ENCODE measurements at places on chromosomes 13 and 19.

DNA sequence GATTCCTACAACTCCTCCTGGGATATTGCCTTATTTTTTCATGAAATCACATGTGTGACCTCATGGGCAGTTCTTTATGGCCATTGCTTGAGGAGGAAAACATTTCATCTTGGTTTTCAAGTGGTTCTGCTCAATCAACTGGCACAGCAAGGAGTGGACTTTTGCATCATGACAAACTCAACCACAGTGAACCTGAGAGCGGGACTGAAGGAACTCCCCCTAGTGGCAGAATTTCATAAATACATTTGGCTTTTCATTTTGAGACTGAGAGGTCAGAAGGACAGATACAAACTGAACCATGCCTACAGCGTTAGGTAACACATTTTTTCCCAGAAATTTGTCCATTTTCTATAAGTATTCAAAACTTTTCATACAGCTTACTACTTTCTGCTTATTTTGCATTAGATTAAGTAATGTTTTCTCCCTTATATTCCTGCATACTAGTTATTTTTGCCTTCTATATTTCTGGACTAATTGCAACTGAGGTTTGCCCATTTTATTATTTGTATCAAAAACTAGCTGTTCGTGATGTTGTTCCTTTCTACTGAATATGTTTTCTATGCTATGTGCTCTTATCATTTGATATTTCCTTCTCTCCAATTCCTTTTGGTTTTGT is 13.4 kb upstream of the SIGLEC12 start:
- no peak overlapping the region for H3K4me3 ChIP-seq
- DNase-seq, result no peak
- no peaks in the 10 kb centered on the region for H3K36me3 ChIP-seq
- H3K27me3 ChIP-seq, result no peaks in the 10 kb centered on the region
- H3K4me1 ChIP-seq, result no peaks in the 10 kb centered on the region

DNA sequence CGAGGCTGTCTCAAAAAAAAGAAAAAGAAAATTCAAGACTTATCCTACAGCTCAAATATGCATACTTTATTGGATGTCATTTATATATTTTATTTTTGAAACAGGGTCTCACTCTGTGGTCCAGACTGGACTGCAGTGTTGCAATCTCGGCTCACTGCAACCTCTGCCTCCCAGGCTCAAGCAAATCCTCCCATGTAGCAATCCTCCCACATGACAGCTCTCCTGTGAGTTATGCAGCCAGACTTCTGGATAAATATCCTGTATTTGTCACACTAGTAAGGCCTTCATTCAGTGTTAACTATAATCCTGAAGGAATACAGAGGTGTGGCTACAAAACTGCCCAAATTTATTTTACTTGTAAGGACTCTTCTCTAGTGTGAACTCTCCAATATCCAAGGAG is 7.2 kb downstream of the ZNF552 start:
- H3K27me3 ChIP-seq, result no peaks in the 10 kb centered on the region
- no peak overlapping the region for H3K4me3 ChIP-seq
- DNase-seq, result no peak
- H3K36me3 ChIP-seq, result peaks cover 26% of the 10 kb centered on the region
- H3K27ac ChIP-seq, result no peak overlapping the region
- H3K4me1 ChIP-seq, result peaks cover 3% of the 10 kb centered on the region

- DNase-seq, result no peak
- H3K27me3 ChIP-seq, result no peaks in the 10 kb centered on the region
- peaks cover 58% of the 10 kb centered on the region for H3K36me3 ChIP-seq
- H3K27ac ChIP-seq, result no peak overlapping the region
- no peaks in the 10 kb centered on the region for H3K4me1 ChIP-seq
These were observed 25.1 kb downstream of the DOT1L start for GRCh38 chr19:2188708-2189385.

GRCh38 chr13:95155504-95155903 is 145.7 kb downstream of the ABCC4 start:
- H3K4me3 ChIP-seq, result no peak overlapping the region
- no peak for DNase-seq
- H3K36me3 ChIP-seq, result no peaks in the 10 kb centered on the region
- no peaks in the 10 kb centered on the region for H3K27me3 ChIP-seq
- H3K27ac ChIP-seq, result no peak overlapping the region

GRCh38 chr13:110118106-110118505 is 188.9 kb downstream of the COL4A1 start:
- no peaks in the 10 kb centered on the region for H3K36me3 ChIP-seq
- peaks cover 6% of the 10 kb centered on the region for H3K27me3 ChIP-seq
- H3K4me1 ChIP-seq, result no peaks in the 10 kb centered on the region

DNA sequence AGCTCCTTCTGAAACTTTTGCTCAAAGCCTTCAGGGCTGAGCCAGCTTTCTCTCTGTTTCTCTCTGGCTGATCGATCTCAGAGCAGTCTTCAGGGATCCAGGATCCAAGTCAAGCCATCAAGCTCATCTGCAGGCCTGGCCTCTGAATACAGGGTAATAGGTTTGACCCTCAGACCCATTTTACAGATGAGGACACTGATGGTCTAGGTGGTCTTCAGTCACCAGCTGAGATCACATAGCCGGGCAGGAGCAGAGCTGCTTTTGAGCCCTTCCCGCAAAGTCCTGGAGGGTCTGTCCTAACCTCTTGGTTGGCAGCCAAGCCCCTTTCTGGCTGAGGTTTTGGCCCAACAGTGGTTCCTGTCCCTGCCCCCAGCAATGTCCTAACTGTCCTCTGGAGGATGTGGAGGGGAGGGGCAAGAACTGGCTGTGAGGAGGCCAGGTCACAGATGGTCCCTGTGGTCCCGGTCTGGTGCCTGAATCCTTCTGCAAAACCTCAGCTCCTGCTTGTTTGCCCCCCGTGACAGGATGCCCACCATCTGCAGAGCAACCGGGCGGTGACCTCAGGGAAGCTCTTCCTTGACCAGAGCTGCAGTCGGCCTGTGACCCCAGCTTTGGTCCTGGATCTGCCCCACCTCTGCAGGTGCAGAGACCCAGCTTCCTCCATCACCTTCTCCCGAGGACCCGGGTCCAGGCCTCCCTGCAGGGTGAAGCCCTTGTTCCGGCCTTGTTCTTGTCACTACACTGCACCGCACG is 5.8 kb upstream of the PEAK3 start:
- no peak for DNase-seq
- peaks cover 20% of the 10 kb centered on the region for H3K4me1 ChIP-seq
- H3K27ac ChIP-seq, result no peak overlapping the region
- H3K36me3 ChIP-seq, result no peaks in the 10 kb centered on the region
- H3K27me3 ChIP-seq, result no peaks in the 10 kb centered on the region

DNA sequence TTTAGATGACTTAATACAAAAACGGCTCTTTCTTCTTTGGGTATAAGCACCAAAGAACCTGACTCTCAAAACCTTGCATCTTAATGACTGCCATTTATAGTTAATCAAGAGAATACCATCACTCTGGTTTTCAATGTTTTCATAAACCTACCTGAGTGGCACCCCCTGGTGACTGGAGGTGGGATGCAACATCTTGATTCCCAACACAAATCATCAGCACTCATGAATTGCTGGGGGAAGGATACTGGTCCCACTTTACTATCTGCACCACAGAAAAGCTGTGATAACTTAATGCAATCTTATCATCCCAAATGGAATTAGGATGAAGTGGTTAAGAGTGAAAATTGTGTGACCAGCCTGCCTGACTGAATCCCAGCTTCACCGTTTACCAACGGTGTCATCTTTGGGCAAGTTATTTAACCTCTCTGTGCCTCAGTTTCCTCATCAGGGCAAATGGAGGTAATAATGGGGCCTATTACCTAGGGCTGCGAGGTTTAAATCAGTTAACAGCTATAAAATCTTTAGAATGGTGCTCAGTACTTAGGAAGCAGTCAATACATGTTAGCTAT is 366.4 kb downstream of the KLF12 start:
- H3K27ac ChIP-seq, result peak overlapping the region; percentile 73
- peaks cover 36% of the 10 kb centered on the region for H3K4me1 ChIP-seq
- peak; percentile 5 for DNase-seq
- no peak overlapping the region for H3K4me3 ChIP-seq

DNA sequence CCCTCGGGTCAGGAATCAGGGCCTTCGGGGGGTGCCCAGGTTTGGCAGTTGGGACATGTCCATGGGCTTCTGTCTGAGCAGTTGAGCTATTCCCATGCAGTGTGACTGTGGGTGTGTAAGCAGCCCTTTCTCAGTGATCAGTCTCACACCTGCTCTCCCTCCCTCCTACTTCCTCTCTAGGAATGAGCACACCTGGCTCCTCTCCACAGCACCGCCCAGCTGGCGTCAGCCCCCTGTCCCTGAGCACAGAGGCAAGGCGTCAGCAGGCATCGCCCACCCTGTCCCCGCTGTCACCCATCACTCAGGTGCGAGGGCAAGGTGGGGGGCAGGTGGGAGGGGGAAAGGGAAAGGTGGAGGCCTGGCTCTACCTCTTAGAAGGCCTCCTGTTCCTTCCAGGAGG is 25.9 kb downstream of the COMP start:
- DNase-seq, result no peak
- H3K27ac ChIP-seq, result no peak overlapping the region
- H3K4me1 ChIP-seq, result no peaks in the 10 kb centered on the region
- H3K4me3 ChIP-seq, result no peak overlapping the region
- no peaks in the 10 kb centered on the region for H3K27me3 ChIP-seq

- H3K36me3 ChIP-seq, result peaks cover 6% of the 10 kb centered on the region
- peaks cover 66% of the 10 kb centered on the region for H3K4me1 ChIP-seq
These were observed 22.8 kb downstream of the RFX1 start for GRCh38 chr19:13983213-13983889.

DNA sequence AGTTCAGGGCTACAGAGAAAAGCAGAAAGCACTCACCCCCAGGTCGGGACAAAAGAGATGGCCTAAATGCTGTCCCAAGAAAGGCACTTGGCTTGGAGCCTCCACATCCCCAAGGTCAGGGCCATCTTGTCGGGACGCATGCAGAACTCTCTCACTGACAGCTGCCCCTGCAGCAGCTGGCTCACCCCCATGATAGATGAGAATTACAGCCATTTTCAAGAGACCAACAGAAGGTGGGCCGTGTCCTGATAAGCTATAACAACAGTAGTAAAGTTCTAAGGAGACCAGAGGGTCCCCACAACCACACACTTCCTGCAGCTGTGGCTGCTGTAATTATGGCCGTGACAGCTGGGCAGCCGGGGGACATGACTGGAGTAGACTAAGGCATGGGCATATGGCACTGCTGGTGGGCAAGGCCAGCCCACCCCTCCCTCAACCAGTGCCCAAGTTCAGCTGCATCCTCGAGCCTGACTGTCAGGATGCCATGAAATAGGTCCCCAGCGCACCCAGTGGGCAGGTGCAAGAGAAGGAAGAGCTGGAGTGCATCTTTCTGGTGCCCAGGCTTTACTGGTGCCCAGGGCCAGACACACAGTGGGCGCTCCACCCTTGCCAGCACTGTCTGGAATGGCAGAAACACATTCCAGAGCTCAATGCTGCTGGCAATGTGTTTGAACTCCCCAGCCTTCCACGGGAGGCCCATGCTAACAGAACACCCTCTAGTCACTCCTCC is 436.7 kb upstream of the ZNF507 start:
- H3K4me1 ChIP-seq, result no peaks in the 10 kb centered on the region
- no peak overlapping the region for H3K27ac ChIP-seq
- no peaks in the 10 kb centered on the region for H3K36me3 ChIP-seq
- DNase-seq, result no peak
